ENCODE measurements at places on chromosomes 6 and 20.

DNA sequence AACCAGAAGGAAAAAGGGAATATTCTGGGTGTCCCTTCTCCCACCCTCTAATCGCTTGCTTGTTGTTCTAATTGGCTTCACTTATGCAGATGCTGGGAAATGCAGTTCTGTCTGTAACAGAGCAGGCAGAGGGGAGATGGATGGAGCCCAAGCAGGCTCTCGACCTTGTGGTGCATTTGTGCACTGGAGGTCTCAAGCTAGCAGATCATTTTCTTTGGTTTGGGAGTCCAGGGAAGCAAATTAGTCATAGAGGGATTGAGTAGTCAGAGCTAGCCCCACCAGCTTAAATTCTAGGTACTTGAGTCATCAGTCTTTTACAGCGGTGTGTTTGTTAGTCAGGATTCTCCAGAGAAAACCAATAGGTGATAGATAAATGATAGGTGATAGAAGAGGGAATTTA lies 234.7 kb upstream of the ECI2 start:
- peak; percentile 80 for DNase-seq

DNA sequence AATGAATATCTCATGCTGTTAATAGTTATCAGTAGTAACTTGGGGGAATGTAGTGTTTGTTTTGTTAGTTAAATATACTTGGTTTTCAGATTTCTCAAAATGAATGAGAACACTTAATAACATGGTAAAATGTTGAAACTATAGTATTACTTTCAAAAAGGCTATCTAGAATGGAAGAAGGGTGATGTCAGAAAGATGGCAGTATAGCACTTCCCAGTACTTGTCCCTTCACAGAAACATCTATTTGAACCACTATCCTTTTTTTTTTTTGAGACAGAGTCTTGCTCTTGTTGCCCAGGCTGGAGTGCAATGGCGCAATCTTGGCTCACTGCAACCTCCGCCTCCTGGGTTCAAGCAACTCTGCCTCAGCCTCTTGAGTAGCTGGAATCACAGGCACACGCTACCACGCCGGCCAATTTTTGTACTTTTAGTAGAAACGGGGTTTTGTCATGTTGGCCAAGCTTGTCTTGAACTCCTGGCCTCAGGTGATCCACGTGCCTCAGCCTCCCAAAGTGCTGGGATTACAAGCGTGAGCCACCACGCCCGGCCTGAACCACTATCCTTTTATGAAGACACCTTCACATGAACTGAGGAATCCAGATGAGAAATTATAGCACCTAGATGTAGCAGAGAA lies 4.7 kb upstream of the ECHDC1 start:
- no peak for DNase-seq

DNA sequence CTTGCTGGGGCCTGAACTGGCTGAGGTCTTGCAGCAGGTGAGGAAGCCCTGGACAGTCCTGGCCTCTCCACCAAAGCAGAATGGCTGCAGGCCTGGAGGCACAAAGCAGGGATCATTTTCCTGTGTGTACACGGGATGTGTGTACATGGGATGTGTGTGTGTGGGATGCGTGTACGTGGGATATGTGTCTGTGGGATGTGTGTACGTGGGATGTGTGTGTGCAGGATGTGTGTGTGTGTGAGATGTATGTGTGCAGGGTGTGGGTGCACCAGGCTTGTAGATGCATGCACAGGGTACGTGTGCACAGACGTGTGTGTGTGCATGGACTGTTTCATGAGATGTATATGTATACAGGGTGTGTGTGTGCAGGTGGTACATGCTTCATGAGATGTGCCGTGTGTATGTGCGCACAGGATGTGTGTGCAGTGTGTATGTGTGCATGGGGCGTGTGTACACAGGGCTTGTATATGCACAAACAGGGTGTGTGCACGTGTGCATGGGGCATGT lies 7.9 kb upstream of the CHRNA4 start:
- DNase-seq, result no peak

GRCh38 chr20:52193886-52194545 lies 2.4 kb upstream of the ZFP64 start:
- no peak for DNase-seq

DNA sequence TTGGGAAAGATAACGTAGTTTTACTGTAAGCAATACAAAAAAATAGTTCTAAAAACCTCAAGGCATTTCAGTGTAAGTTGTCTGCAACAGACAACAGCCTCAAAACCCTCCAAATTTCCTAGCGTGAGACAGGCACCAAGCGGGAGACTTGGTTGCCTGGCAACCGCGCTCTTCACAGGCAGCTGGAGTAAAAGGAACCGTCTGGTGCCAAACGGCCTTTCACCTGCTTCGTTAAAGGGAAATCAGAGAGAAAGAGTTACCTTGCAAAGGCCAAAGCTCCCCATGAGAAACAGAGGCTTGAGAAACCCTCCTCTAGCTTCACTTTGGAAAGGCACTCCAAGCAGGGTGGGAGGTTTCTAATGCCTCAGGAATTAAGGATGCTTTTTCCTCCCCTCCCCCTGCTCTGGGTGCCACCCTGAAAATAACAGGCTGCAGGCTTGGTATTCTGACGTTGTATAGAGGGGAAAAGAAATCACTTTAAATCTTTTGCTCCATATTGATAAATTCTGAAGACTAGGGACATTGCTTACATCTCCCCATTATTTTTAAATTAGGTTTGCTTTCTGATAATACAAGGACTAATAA lies 129.7 kb upstream of the UFL1 start:
- DNase-seq, result no peak

- DNase-seq, result no peak
Observed at GRCh38 chr20:33407251-33407650, 5.9 kb upstream of the CDK5RAP1 start.

GRCh38 chr6:62390401-62390800 lies 104.4 kb upstream of the KHDRBS2 start:
- DNase-seq, result no peak

DNA sequence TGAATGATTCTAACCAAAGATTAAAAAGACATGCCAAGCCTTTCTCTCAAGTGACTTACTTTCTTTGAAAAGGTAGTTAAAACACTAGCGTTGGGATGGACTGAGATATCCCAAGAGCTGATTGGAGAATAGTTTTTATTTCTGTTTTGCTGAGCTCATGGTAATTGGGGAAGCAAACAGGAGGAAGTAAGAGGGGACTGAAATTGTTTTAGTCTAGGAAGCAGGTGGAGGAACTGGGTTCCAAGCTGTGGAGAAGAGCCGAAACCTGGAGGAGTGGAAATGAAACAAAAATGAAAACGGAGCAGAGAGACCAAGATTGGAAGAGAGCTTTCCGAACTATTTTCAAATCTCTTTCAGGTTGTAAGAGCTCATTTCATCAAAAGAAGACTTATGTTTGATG lies 59.9 kb upstream of the TENT5A start:
- no peak for DNase-seq

GRCh38 chr20:16215041-16215440 lies 358.2 kb downstream of the KIF16B start:
- DNase-seq, result no peak

DNA sequence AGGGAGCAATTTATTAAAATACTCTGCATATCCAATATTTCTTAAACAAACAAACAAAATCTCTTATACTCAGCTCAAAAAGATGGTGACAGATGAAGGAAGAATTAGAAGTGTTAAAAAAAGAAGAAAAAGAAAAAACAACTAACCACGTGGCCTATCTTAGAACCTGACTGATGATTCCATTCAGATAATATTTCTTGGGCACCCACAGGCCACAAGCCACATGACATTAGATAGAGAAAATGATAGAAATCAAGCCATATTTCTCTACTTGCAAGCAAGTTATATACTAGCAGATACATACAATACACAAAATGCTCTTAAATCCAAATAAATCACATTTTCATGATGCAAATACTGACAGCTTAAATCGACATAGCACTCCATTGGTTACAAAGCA lies 14.5 kb upstream of the RAMACL start:
- DNase-seq, result no peak

DNA sequence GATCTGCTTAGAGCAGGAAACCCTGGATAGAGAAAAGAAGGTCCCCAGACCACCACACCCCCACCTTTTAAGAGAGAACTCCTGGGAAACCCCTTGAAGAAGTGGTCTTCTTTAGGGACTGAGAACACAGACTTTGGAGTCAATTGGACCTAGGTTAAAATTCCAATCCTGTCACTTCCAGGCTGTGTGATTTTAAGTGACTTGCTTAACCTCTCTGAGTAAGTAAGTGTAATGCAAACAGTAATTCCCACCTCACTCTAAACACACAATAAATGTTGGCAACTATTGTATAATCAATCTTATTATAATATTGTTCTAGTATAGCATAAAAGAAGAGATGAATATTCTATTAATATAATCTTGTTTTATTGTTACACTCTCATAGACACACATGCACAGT lies 3.3 kb downstream of the TFEB start:
- DNase-seq, result no peak
